ENCODE measurements at places on chromosomes 4 and X.

- DNase-seq = no peak
These were observed 217.3 kb upstream of the GK2 start for GRCh38 chr4:79625361-79625760.

GRCh38 chr4:5708449-5709206, at the start of gene EVC2:
EVC2 (minus strand) TSS chr4:5708559; CDS start chr4:5708513, 46 bp downstream.
- no peak for DNase-seq

GRCh38 chr4:121697564-121697963, 784 bp upstream of the ANXA5 start:
- DNase-seq = no peak

DNA sequence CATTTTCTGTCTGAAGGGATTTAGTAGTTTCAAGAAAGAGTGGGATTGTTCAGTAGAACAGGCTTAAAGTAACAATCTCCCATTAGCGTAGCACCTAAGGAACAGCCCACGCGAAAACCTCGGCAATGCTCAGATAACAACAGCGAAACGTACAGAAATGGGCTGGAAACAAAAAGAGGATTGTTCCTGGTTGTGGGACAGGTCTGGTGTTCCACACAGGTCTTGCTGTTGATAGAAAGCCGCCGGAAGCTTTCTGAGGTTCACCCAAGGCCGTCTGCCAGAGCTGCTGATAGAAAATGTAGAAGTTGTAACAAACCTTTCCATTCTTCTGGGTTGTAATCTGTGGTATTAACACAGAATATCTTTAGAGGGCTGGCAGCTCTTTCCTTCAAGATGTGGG, 69.4 kb upstream of the CLCN4 start:
- DNase-seq = no peak

- no peak for DNase-seq
These were observed 1761.3 kb upstream of the IGFBP7 start for GRCh38 chr4:58871509-58871908.

- DNase-seq = no peak
These were observed 11.1 kb upstream of the FAM9C start for GRCh38 chrX:13055486-13055885.

DNA sequence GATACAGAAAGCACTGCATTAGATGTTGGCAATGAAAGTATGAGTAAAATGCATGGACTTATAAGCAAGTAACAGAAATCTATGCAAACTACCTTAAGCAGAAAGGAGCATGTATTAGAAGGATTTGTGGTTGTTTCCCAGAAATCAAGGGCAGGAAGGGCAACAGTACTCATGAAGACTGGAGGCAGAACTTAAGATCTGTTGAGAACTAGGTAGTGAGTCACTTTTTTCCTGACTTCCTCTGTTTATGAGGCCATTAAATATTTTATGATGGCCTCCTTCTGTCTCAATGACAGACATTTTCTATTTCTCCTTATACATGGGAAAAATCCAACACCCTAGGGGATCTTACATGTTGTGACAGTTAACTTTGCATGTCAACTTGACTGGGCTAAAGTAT, 398.2 kb downstream of the MID1IP1 start:
- DNase-seq = no peak

- DNase-seq = no peak
These were observed 147.0 kb downstream of the HS3ST1 start for GRCh38 chr4:11281720-11282119.

GRCh38 chr4:24805067-24805466, 9.7 kb downstream of the SOD3 start:
- no peak for DNase-seq

- DNase-seq = no peak
These were observed 147.1 kb downstream of the GLRA2 start for GRCh38 chrX:14676431-14676830.

DNA sequence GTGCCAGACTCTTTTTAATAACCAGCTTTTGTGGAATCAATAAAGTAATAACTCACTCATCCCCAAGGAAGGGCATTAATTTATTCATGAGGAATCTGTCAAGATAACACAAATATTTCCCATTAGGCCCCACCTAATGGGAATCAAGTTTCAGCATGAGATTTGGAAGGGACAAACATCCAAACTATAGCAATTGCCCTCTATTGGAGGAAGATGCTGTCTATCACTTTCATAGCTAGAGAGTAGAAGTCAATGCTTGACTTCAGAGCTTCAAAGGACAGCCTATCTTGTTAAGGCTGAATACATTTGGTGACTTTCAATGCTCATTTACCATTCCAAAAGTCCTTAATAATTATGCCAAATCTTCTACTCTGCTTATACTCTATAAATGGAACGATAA, 84.9 kb upstream of the ATOH1 start:
- no peak for DNase-seq

GRCh38 chrX:99051639-99052038, 1358.4 kb downstream of the PCDH19 start:
- DNase-seq = no peak

DNA sequence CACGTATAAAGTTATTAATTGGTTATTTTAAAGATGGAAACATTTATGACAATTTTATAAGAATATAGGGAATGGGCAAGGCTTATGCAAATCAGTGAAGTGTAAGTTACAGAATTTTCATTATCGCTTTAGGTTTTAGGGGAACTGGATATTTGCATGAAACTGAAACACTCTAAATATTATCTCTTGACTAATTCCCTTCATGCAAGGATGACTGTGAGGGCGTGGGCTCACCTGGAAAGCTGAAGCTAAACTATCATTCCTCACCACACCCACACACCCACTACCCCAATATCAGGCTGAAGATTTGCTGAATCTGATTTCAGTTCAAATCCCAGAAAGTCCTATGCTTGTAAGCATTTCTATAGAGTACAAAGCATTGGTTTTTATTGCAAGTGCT, 81.7 kb upstream of the ARHGAP24 start:
- no peak for DNase-seq

DNA sequence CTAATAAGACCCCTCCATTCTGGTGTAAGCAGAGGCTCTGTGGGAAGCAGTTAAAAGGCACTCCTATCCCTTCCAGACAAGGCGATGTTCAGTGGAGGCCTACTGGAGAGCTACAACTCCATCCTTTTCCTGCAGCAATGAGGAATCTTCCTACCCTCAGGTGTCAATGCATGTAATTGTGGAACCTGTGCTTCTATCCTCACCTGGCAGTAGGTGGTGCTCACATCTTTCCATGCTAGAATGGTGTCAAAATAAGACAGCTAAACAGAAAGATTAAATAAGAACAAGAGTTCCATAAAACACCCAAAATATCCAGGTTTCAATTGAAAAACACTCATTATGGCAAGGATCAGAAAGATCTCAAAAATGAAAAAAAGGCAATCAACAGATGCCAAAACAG, 224.6 kb downstream of the IL15 start:
- DNase-seq = no peak

DNA sequence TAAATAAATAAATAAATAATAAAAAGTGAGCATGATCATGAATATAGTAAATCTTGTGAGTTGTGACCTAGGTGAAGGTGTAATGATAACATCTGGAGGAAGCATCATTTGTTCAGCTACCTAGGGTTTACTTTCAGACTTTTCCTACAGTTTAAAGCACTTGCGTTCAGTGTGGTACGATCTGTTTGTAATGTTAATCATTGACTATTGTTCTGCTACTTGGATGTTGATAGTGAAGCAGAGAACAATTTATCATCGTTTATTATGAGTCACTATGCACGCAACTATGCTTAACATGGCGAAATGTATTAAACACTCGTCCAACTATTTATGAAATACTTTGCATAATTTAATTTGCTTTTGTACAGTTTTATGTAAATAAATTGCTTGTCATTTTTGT, 426.2 kb downstream of the PCDH7 start:
- DNase-seq = no peak

- no peak for DNase-seq
These were observed 54.7 kb downstream of the VSIG4 start for GRCh38 chrX:65985211-65985610.

- DNase-seq = no peak
These were observed 22.2 kb downstream of the KANTR start for GRCh38 chrX:53116101-53116500.

GRCh38 chr4:19074036-19074435, 1052.5 kb upstream of the LCORL start:
- DNase-seq = no peak

DNA sequence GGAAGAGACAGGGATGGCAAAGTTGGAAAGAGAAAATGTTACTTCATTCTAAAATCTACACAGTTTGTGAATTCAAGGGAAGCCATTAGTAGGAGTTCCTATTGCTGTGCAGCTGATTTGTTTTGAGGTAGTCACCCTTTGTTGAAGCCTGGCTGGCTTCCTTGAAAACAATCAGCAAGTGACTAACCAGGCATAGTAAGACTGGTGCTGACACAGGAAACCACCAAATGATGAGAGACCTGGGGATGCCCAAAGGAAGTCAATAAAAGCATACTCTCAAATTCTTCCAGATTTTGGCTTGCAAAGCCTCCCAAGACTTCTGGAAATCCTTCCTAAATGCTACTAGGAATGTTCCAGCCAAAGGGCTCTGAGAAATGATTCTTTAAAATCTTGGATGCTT, 23.9 kb upstream of the PRDM8 start:
- peak; percentile 55 for DNase-seq

DNA sequence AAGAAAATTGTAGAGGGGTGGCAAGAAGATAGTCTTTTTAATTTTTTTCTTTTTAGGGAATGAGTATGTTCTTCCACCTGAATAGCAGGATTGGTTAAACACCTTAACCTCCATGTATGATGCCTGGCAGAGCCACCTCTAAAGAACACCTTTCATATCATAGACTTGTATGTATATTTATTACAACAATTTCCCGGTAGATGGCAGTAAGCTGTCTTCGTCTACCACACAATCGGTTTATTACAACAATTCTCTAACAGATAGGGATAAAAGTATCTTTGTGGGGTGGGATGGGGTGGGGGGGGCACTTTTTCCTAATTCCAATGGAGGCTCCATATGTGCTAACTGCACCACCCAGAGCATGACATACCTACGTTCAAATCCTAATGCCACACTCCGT, 255.5 kb downstream of the LDB2 start:
- no peak for DNase-seq

DNA sequence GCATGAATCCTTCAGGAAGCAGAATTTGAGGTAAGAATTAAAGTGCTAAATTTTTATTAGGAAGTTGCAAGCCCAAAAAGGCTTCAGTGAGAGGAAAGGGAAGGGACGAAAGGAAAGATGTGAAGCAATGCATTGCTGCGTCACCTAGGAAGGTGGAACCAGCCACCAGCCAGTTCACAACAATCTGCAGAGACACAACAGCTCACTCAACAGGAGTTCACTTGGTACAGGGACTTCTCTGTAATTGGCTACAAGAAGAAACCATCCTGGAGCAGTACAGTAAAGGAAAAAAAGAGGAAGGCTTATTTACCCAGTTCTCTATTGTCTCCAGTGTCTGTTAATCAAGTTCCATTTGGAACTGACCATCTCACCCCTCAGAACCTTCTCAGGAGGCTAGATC, 157.6 kb downstream of the HNRNPD start:
- no peak for DNase-seq

DNA sequence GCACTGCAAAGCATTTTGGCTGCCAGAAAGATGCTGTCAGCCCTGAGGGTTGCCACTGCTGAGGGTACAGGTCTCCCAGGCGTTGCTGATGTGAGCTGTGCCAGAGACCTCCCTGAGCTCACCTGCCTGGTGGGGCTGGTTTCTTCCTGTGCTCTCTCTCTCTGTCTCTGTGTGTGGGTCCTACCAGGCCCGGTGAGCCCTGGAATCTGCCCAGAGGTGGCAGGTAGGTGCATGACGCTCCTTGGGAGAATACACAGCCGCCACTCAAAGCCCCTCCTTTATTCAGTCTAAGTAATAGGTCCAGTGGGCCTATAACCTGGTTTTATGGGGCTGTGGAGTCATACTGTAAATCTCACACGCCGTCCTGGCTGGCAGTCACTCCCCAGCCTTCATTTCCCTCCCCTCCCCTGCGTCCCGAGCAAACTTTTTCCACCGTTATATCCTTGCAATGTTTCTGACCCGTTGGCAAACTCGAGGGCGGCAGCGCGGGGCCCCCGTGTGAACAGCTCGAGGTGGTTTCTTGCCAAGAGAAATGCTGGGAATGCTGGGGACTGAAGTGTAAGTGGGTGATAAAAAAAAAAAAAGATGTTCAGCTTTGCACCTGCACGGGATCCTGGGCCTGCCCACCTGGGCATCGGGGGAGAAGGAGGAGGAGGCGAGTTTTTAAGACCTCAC, 245.9 kb downstream of the CRLF2 start:
- DNase-seq = no peak

DNA sequence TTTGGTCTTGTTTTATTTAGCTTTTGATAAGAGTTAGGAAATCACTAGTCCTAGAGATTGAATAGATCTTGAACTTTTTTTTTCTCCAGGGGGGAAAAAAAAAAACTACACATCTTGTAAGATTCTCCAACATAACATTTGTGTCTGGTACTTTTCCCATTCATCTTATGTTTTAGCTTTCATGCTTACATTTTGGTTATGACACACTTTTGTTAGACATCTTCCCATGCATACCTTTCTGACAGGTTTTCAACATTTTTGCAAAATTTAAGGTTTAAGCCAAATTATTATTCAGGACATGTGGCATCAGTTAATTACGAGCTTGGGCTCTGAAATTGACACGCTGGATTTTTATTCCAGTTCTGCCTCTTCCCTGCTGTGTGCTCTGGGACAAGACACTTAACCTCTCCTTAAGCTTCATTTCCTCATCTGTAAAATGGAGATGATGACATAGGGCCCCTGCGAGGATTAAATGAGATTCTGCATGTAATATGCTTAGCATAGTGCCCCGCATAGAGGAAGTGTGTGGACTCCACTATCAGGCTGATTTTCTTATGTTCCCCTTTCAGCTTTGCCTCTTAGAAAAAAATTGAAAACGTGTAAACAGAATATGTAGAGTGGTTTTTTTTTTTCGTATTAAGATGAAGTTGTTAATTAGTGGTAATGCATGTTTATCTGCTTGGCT, 5.3 kb downstream of the KIT start:
- DNase-seq = no peak

DNA sequence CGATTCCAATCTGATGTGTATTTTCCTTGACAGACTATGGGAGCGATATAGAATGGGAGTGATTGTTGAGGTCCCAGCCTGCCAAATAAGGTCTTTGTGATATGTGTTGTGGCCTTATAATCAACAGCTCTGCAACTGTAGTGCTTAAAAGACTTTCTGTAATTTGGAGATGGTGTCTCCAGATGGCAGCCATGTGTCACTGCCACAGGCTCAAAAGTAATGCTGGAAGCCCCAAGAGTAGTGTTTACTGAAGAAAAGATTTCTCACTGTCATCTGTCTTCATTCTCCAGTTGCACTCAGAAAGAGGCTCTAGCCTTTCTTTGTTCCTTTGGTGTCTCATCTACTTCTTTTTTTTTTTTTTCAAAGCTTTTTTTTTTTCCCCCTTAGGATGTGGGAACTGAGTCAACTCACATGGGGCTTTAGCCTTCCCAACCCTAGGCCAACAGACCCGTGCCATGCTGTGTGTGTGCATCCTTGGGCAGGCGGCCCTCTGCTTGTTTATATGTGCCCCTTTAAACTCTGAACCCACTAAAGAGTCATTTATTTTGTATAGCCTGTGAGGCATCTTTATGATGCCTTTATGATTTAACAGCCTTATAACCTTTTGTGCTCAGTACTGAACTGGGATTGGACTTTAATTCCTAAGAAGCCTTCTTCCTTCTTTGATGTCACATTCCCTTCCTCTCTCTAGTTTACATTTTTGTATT, 15.6 kb downstream of the SRPX2 start:
- DNase-seq = no peak

Measured in effector CD4-positive, alpha-beta T cell (primary cell).